ENCODE measurements at places on chromosomes 7 and 10. TPM values are rescaled to one million over a fixed set of nuclear protein-coding genes. Genes with fewer than 3 reads are reported as not detected.

The COX19 gene
- 9.5 TPM for total RNA-seq

The NRCAM gene
- total RNA-seq, result 0.17 TPM

The LRGUK gene
- total RNA-seq, result 0.09 TPM

The GHRHR gene
- not detected for total RNA-seq

The SRGN gene
- total RNA-seq, result 47.3 TPM

The HEPACAM2 gene
- total RNA-seq, result 0.09 TPM

The HPS1 gene
- 29.0 TPM for total RNA-seq

The CLRN3 gene
- total RNA-seq, result not detected

The DGKI gene
- total RNA-seq, result 1.9 TPM
